ENCODE measurements at places on chromosomes 7 and 10.
A peak's percentile ranks its signal among the peaks of the same experiment; 100 is the strongest.

DNA sequence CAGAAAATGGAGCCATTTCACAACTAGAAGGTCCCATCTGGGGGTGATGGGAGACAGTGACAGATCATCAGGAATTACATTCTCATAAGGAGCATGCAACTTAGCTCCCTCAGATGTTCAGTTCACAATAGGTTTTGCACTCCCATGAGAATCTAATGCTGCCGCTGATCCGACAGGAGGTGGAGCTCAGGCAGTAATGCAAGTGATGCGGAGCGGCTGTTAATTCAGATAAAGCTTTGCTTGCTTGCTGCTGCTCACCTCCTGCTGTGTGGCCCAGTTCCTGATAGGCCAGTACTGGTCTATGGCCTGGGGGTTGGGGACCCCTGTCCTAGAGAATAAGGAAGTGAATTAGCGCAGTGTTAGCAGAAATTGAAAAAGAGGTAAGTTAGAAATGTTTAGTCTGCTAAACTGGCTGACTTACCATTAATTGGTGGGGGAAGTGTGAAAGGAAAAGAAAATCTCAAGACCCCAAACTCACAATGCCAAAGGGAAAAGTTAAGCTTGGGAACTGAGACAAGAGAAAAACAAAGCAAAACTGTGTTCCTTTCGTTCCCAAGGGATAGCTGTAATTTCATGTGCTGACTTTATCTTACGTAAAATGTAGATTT is 76.4 kb downstream of the LYZL2 start:
- DNase-seq = no peak

DNA sequence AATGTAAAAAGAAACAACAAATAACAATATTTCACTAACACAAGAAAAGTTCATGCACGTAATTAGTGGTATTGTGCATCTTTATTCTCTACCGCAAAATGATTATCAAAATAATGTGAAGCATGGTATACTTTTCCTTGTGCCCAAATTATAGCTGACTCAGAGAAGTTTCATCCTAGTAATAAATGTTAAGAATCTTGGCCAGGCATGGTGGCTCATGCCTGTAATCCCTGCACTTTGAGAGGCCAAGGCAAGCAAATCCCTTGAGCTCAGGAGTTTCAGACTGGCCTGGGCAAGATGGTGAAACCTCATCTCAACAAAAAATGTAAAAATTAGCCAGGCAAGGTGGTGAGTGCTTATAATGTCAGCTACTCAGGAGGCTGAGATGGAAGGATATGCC is 105.0 kb downstream of the KMT2C start:
- no peak for DNase-seq

- peak; percentile 8 for DNase-seq
Observed at GRCh38 chr10:129963641-129964501, at the start of gene EBF3. TSS of gene EBF3 (minus strand) at chr10:129964274. CDS start at chr10:129963768, 506 bp downstream.

DNA sequence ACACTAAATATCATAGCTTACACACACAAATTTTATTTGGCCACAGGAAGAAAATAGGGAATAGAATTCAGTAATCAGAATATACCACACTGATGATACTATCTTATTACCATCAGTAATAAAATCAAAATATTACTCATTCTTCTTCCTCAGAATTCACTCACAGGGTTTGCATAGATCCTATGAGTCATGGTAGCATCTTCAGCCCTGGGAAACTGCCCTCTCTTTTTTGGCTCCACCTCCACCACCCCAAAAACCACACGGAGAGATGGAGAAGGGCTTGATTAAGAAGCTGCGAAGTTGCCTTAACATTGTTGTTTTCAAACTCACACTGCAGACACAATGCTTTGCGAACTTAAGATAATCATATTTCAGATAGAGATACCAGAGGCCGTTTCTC is 154.1 kb upstream of the AHR start:
- DNase-seq = peak; percentile 31

GRCh38 chr7:13231216-13231615 is 543.8 kb downstream of the ARL4A start:
- no peak for DNase-seq

DNA sequence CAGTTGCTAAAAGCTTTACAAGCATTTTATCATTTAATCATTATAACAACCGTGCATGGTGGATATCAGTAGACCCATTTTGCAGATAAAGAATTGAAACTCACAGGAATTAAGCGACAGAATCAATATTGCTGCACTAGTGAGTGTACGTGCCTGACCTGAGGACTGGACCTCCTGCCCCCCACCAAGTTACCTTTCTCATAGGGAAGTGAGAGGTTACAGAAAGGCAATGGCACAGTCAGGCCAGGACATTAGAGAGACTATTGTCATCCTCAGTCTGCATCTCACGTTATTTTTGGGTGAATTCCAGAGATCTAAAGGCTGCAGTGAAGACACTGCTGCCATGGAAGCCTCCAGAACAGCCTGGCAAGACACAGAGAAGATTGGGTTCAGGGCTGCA is 80.9 kb downstream of the WDFY4 start:
- no peak for DNase-seq

DNA sequence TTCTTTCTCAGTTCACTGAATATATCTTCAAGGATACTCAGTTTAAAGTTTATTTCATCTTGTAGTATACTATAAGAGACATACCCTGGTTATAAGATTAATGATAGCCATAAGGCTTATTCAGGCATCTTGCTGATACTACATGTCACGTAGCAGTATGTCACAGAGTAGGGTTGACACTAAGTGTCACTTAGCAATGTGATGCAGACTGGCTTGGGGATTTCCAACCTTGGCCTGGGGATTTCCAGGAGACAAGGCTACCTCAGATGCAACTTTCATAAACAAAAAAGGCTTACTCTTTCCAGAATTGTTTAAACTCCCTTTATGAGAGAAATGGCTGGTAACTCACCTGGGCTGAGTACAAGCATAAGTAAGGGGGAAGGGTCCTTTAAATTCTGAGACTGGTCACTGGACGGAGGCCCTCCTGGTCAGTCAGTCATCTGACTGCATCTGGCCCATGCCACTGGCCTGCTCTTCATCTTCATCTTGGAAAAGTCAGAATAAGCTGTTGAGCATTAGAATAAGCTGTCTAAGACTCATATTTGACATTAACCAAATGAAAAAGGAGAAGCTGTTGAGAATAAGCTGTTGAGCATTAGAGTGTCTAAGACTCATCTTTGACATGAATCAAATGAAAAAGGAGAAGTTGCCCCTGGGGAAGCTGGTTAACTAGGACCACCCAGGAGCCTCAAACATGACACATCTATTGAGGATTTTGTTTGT is 9.5 kb downstream of the SLC13A1 start:
- DNase-seq = no peak

DNA sequence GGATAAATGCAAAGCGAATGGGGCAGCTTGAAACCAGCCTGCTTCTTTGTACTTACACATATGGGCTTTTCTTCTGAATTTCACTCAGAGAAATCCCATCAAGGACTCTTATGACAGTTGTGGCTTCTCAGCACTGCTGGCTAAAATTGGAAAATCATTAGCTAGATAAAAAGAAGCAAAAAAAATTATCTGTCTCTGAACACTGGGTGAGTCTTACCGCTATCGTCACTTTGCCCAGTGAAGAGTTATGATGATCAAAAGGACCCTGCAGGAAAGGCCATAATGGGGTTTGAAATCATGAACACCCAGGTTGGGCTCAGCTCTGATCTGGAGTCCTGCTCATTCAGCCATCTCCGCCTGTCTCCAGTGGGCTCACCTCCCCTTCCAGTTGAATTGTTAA is 34.3 kb downstream of the AOAH start:
- DNase-seq = no peak

DNA sequence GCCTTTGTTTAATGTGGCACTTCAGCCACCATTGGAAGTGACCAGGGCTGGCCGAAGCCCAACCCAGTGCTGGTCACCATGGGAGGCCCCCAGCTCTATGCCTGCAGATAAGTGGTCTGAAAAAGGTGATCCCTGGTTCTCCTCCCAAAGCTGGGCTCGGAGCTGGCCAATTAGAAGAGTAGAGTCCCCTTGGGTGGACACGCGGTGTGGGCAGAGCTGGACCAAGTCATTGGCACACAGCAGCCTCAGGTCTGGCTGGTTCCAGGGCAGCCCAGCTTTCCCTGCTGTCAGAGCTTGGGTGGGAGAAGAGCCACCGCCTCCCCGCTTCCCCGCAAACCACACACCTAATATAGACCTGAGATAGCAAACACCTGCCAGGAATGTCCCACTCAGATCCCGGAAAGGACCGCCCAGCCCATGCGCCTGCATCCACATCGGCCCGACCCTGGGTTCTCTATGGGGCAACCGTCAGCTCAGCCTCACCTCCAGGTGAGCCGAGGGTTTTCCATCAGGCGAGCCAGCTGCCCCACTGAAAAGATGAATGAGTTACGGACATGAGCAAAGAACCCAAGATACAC is 84.3 kb downstream of the TCERG1L start:
- no peak for DNase-seq

- no peak for DNase-seq
Observed at GRCh38 chr7:128876127-128876526, 13.5 kb downstream of the ATP6V1F start.

GRCh38 chr10:48649349-48649944 is 35.2 kb upstream of the WDFY4 start:
- no peak for DNase-seq

DNA sequence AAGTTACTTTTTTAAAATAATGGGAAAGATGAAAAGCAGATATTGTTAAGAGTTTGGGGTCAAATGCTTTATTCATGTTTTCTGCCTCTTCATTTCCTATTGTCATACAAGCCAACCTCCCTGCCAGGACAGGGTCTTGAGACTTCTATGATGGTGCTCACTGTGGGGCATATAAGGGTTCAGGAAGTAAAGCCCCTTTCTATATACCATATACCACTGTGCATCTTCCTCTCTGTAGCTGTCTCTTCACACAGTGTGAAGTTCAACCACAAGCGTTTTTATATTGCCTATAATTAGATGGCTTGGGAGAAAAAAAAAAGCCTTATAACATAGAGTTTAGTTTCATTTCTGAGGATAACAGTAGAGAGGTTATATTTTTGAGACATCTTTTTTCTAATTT is 389.8 kb upstream of the SORCS1 start:
- no peak for DNase-seq

- no peak for DNase-seq
Observed at GRCh38 chr10:109126541-109126940, 796.8 kb downstream of the XPNPEP1 start.

DNA sequence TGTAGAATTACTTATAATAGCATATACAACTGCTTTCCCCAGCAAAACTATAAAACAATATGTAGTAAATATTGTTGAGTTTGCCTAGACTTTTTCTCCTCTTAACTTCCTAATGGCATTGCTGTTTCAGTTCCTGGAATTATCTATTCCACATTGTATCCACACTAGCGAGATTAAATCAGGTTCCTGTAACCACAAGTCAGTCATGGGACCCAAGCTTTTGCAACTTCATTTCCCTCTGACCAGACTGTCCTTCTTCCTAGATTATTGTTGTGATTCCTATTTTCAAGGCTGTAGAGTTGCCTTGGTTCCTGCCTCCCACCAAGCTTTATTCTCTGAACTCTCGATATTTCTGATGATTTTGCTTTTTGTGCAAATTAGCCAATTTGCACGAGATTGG is 173.3 kb upstream of the ZNF804B start:
- no peak for DNase-seq

DNA sequence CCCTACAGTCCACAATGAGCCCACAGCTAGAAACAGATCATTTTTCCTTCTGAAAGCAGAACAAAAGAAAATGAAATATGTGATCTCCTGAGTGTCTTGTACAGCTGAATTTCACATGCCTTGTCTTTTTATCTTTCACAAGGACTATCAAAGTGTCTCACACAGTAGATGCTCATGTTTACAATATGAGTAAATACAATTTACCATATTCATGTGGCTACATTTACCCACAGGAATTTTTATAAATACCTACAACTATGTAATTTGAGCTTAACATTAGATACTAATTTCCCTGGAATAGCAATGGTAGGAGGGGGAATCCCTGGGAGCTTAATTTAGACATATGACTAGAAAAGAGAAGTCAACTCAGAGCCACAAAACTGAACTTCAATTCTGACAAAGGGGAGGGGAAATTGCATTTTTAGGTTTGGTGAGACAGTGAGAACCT is 186.2 kb downstream of the MACC1 start:
- DNase-seq = no peak

GRCh38 chr7:151754142-151754590 is 122.7 kb downstream of the PRKAG2 start:
- no peak for DNase-seq

DNA sequence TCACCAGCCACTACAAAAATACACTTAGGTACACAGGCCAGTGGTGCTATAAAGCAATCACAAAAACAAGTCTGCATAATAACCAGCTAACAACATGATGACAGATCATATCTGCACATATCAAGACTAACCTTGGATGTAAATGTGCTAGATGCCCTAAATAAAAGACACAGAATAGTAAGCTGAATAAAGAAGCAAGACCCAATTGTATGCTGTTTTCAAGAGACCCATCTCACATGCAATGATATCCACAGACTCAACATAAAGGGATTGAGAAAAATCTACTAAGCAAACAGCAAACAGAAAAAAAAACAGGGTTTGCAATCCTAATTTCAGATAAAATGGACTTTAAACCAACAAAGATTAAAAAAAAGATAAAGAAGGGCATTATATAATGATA is 505.4 kb upstream of the FZD8 start:
- no peak for DNase-seq

GRCh38 chr7:50497068-50497642 is 47.0 kb upstream of the FIGNL1 start:
- DNase-seq = no peak

DNA sequence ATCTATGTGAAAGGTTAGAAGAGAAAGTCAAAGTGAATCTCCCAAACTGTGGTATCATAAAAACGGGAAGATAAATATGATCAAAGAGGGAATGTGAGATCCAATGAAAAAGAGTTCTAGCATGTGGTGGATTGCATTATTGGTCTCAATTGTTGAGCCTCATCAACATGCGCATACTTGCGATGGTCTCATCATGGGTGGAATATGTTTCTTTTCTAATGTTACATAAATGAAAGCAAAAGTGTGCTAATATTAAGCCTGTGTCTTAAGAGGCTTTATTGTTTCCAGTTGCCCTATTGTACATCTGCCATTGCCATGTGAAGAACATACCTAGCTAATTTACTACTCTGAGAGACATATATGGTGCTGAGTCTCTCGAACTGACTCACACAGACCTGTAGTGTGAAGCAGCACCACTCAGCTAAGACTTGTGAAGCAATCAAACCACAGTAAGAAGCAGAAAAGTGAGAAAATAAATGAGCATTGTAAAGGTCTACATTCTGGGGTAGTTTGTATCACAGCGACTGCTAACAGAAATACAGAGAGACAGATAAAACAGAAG is 645.5 kb upstream of the PCDH15 start:
- DNase-seq = no peak

DNA sequence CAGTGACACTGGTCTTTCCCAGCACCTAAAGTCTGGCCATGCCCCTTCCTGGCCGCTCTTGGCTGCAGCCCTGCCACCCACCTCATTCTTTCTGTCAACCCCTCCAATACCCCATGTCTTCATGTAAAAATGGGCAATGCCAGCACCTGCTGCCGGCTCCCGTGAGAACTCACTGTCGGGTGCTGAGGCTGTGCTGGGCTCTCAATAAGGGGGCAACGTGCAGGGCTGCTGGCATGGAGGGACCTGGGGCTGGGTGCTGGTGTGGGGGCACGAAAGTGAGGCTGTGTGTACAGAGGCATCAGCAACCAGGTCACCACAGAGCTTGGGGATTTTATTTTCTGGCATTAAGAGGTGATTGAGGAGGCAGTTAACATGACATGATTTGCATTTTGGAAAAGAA is 65.3 kb downstream of the ALOX5 start:
- no peak for DNase-seq

GRCh38 chr7:541661-542060 is 22.0 kb upstream of the PDGFA start:
- no peak for DNase-seq
